ENCODE measurements at places on chromosomes 12 and 14.

GRCh38 chr12:108689314-108690190, 41.8 kb downstream of the CORO1C start:
- DNase-seq, result peak; percentile 69

- DNase-seq, result peak; percentile 60
Measured at GRCh38 chr12:57772429-57773322, at the start of gene EEF1AKMT3. EEF1AKMT3 (plus strand) TSS chr12:57772614; CDS start chr12:57772725, 111 bp downstream.

- DNase-seq, result peak; percentile 48
Measured at GRCh38 chr12:4849115-4849541, 60.6 kb upstream of the KCNA1 start.

GRCh38 chr12:102429211-102430154, 50.9 kb downstream of the IGF1 start:
- no peak for DNase-seq

DNA sequence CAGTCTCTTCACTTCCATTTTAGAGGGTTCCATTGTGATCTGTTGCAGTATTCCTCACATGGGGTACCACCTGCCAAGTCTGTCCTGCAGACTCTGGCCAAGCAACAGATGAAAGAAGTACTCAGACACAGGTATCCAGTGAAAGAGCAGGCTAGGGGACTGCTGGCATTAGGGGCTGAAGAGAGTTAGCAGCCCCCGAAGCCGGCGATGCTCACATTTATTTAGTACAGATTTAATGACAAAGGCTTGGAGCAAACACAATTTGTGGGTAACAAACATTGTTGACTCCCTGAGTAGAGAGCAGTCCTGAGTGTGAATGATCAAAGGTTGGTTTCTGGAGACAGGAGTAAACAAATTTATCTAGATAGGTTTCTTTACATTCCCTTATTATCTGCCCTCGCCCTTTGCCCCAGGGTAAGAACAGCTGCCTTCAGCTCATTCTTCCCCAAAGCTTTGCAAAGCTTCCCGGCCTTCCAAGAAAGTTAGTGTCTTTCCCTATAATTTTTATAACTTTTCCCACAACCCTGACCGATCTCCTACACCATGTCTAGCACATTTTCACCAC, 144.8 kb downstream of the TMEM117 start:
- no peak for DNase-seq

DNA sequence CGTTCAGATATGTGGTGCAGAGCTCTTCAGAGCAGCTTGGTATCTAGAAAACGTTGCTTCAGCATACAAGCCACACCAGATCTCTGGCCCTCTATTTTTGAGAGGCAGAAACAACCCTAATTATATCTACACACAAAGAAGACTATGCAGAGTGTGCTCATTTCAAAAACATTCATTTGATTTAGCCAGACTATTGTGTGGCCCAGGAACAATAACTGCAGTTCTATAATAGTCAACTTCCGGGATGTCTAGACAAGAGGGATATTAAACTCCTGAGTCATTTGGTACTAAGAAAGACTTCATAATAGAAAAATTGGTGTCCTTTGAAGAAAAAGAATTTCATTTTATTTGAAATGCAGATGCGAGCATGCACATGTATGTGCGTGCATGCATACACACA, 153.8 kb downstream of the PELI2 start:
- DNase-seq, result peak; percentile 93

GRCh38 chr12:125744201-125744600, 679.0 kb downstream of the AACS start:
- no peak for DNase-seq

DNA sequence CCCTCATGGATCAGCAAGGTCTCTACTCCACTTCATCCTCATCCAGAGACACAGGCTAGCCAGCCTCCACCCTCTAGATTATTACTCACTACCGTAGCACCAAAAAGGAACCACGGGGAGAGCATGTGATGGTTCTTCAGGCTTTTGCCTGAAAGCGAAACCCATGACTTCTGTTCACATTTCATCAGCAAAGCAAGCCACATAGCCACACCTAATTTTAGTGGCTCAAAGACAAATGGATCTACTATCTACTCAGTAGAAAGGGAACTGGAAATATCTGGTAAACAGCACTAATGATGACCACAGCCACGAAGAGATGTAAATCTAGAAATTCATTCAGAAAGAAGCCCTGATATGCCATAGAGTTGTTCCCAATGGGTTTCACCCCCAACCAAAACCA, 51.4 kb downstream of the VCPKMT start:
- DNase-seq, result peak; percentile 27

- DNase-seq, result no peak
Measured at GRCh38 chr12:6213969-6214368, 13.8 kb downstream of the CD9 start.

- DNase-seq, result no peak
Measured at GRCh38 chr14:34912182-34912581, 37.0 kb upstream of the BAZ1A start.

DNA sequence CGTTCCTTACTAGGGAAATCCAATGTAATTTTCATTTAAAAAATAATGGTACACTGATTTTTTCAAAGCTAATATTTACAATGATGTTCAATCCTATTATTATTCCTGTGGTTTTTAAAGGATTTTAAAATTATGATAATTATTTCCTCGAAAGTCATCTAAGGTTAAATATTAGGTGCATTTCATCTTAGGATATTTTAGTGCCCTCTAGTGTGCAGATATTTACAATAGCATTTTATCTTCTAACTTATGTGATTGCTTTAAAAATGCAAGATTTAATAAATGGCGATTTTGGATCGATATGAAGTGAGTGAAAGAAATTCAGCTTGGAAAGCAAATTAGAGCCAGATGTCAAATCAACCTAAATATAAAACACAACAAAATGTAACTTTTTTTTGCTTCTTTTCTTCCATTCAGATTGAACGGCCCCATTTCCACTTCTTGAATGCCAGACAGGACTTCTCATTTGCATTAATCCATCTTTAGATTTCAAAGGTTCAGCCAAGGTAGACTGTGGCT, 293.5 kb downstream of the SLC6A15 start:
- DNase-seq, result no peak

GRCh38 chr14:86892152-86892956, 1100.6 kb downstream of the GALC start:
- no peak for DNase-seq

GRCh38 chr14:40629144-40629543, 977.5 kb upstream of the LRFN5 start:
- DNase-seq, result no peak

GRCh38 chr12:113457710-113458109, 14.0 kb downstream of the LHX5 start:
- no peak for DNase-seq

DNA sequence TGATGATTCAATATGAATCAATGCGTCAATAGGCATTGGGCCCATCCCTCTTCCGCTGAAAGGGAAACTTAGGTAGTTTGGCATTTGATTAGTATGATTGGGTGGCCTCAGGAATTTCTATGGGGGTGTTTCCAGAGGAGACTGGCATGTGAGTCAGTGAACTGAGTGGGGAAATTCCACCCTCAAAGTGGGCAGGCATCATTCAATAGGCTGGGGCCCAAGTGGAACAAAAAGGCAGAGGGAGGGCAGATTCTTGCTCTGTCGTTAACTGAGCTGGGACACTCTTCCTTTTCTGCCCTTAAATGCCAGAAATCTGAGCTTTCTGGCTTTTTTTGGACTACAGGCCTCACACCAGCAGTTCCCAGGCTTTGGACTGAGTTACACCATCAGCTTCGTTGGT, 373.5 kb downstream of the RPS29 start:
- no peak for DNase-seq

DNA sequence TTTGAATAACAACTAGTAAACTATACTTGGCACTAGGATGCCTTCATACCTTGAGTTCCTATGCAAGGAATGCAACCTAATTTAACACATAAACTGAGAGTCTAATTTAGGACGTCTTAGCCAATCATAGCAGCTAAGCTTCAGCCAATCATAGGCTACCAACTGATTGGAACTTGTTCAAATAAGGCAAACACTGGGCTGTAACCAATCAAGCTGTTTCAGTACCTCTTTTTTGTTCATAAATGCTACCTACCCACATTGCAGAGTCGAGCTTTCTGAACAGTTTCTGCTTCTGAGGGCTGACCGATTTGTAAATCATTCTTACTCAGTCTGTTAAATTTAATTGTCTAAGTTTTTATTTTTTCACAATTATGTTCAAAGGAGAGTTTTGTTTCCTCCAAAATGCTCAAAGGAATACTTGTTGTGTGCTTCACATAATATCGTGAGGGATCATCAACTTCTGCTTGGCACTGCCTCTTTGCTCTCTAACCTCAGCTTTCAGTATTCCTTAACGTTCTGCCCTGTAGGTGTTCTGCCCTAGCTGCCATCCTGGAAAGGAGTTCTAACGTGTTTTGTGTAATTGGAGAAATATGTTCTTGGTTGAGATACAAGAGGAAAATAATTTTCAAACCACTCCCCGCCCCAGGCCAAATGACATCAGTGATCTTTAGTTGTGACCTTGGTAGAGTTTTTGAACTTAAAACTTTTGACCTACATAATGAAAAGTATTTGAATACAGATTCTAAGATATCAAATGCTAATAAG, 380.4 kb upstream of the MIS18BP1 start:
- DNase-seq, result no peak

- no peak for DNase-seq
Measured at GRCh38 chr14:78173346-78174035, 3.3 kb downstream of the NRXN3 start.

DNA sequence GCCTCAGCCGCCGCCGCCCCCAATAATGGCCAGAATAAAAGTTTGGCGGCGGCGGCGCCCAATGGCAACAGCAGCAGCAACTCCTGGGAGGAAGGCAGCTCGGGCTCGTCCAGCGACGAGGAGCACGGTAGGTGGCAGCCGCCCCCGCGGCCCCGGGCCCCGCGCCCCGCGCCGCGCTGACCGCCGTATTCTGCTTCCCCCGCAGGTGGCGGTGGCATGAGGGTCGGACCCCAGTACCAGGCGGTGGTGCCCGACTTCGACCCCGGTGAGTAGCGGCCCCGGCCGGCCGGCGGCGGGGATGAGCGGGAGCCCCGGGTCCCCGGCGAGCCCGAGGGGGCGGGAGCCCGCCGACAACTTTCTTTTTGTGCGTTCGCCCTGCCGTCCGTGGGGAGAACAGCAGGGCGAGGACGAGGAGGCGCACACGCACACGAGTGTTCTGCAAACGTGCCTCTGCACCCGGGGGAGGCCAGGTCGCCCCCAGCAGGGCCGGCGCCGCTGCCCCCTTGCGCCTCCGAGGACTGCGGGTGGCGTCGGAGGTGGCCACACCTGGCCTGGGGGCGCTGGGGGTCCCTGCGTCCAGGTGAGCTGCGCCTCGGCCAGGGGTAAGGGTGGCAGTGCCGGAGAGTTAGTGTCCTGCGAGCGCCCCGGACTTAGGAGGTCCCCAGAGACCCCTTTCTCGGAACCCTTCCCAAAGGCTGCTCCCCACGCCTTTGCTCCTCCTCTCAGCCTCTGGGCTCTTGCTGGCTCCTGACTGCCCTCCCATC, 794 bp downstream of the RCOR1 start:
- no peak for DNase-seq

GRCh38 chr12:51798501-51798900, 50.0 kb downstream of the FIGNL2 start:
- DNase-seq, result no peak

- DNase-seq, result peak; percentile 55
Measured at GRCh38 chr12:5200278-5201087, 156.8 kb downstream of the KCNA5 start.

- no peak for DNase-seq
Measured at GRCh38 chr12:89781156-89781555, 72.5 kb upstream of the ATP2B1 start.

DNA sequence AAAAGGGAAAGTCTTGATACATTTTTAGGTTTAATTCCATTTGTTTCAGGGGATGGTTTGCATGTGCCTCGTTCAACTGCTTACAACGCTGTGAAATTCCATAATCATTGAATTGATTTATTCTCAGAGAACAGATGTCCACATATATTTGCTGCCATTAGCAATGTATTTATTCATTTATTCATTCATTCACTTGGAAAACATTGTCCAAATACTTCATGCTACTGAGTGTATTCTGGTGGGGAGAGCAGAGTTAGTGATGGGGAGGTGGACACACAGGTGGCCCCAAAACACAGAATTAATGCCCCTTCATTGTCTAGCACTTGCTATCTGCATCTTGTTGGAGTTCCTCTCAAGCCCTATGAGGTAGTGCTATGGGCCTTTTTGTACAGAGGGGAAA, 141.2 kb upstream of the PARP11 start:
- no peak for DNase-seq

DNA sequence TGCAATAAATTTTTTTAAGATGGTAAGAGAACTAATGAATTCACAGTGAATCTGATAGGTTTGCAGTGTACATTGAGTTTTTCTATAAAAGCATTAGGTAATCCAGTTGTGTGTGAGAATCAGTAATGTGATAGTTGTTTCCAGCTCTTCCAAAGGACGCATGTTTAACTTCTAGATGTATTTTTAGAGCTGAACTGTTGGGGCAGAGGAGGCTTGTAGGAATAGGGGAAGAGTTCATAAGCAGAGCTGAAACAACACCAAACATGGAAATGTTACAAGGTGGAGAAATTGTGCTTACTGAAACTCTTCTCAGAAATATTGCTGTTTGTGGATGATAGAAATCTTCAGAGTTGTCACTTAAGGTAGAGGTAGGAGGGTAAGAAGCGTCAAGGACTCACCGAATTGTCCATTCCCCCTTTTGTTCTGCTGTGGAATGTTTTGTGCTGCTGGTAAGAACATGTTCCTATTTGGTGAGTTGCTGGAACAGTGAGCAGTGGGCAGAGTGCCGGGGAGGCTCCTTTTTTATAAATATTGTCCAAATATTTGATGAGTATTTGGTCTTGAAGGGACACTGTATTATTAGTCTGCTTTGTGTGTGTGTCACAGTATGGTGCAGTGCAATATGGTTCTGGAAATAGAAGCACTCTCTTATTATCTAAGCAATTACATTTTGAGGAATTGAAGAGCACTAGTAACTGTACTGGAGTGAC, 76.7 kb downstream of the ANO6 start:
- DNase-seq, result no peak

- no peak for DNase-seq
Measured at GRCh38 chr12:87383680-87384079, 645.5 kb downstream of the C12orf50 start.

DNA sequence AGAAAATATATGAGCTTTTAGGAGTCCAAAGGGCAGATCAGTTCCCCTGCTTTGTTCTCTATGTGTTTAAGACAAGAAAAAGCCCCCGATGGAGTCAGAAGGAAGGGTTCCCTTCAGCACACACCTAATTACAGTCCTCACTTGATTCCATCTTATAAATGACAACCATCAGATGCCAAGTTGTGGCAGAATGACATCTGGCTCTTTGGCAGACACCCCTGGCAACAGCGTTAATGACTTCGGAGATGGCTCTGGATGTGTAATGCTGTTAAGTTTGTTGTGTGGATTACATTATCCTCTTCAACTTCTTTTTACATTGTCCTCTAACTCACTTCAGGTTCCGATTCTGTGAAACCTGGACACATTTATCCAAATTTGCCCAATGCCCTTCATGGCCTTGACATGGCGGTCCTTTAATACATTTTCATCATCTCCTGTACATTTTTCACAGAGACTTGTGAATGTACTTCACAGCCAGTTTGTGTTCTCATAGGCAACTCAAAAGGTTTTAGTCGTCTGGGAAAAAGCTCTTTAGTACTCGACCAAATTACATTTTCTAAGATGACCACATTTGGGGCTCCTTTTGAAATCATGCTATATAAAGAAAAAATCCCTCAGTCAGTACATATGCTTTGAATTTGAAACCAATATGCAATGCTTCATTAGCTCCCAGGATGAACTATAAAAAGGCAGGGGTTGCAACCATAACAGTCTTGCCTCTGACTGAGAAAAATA, 667.8 kb downstream of the NOVA1 start:
- no peak for DNase-seq
